ENCODE measurements at places on chromosomes 3 and 15.

DNA sequence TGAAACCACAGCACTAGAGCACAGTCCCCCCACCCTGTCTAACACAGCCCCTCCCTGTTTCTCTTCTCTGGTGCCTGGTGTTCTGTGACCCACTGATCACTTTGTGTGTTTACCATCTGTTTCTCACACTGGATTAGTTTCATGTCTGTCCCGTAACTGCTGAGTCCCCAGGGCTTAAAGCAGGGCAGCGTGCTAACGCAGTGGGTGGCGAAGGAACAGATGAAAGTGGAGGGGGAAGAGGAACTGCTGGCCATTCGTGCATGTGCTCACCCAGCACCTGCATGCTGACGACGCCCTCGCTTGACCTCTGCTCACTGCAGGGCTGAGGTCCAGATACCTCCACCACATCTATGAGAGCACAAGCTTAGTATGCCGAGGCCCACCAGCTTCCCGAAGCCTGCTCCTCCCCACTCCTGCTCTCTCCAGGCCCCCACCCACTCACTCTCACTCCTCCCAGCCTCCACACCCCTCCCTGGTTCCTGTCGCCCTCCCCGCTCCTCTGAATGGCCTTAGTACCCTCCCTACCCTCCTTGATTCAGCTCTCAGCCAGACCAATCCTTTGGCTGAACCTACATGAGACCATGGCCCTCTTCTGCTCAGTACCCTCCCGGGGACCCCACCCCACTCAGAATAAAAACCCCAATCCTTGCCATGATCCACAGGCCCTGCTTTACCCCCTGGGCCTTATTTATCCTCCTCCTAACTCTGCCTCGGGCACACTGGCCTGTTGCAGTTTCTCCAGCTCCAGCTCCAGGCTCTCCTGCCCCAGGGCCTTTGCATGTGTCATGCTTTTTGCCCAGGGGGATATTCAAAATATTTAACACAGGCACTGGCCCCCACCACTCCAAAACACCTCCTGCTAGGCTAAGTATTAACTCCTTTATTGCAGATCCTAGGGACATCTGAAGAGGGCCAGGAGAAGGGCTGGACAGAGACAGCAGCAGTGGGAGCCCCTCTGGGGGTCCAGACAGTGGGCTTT, 15.1 kb upstream of the IQSEC1 start:
- DNase-seq, result no peak

GRCh38 chr15:70240082-70240481, 142.4 kb upstream of the TLE3 start:
- DNase-seq, result no peak

- no peak for DNase-seq
Observed at GRCh38 chr15:99399618-99400017, 148.3 kb downstream of the LRRC28 start.

- DNase-seq, result peak; percentile 36
Observed at GRCh38 chr3:149771652-149772271, 19.5 kb upstream of the COMMD2 start.

DNA sequence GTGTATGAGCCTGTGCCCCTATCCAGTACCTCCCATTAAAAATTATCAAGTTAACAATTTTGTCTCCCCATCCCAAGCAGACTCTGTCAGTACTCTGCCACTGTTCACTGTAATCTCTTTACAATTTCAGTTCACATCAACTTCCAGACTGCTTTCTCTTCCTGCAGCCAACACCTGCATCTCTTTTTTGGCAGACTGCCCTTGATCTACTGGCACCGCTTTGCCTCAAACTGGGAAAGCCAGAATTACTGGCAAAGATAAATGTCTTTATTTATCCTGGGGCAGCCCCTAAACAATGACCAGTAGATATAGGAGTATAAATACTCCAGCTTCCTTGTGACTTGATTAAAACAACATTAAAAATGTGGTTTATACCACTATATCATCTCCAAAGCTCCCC, 494.1 kb downstream of the ZNF385D start:
- no peak for DNase-seq

DNA sequence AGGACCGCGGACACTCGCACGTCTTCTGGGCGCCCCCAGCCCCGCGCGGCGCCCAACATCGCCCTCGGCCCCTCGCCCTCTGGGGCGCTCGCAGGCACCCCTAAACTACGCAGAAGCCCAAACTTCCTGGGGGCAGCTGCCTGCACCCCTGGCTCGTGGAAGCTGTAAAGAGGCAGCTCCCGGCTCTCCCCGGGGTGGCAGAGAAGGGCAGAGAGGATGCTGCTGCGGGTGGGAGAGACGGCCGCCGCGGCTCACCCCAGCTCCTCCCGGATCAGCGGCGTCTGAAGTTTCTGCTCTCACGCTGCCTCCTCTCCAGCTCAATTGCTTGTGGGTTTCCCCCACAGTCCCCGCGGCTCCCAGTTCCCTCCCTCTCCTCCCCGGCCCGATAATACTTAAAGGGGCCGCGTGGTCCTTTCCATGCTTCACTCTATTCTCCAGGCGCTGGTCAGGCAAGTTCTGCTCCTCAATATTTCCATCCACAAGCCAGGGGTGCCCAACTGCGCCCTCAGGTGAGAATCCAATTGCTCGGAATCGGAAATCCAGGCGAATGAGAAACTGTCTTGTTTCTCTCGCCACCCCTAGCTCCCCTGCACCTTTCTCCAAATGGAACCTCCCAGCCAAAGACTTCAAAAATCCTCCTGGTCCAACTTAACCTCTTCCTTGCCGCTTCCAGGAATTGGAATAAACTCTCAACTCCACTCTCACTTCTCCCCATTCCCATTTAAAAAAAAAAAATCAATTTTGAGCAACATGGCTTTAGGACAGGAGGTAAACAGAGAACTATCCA, 748.5 kb downstream of the ROBO1 start:
- peak; percentile 87 for DNase-seq

GRCh38 chr15:73965758-73966113, 26.4 kb downstream of the STOML1 start:
- DNase-seq, result no peak

- DNase-seq, result no peak
Observed at GRCh38 chr3:71309886-71310285, 273.6 kb downstream of the FOXP1 start.

DNA sequence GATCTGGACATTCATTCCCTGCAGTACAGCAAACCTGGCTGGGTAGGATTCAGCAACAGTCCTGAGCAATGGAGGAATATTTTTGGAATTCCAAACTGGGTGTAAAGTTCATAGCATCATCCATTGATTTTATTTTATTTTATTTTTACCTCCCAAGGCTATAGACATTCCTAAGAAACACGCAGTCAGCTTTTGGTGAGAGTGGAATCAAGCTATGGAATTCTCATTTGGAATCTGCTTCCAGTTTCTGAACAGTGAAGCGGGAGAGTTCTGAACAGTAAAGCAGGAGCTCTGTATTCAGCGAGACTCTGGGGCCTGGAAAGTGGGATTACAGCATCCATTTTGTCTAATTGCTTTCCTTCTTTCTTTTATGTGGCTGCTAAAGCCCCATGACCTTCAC, 1.4 kb upstream of the PDZRN3 start:
- DNase-seq, result no peak

GRCh38 chr3:180918542-180918941, 6.1 kb downstream of the FXR1 start:
- no peak for DNase-seq

- DNase-seq, result no peak
Observed at GRCh38 chr15:80957556-80957955, 32.1 kb downstream of the MESD start.

DNA sequence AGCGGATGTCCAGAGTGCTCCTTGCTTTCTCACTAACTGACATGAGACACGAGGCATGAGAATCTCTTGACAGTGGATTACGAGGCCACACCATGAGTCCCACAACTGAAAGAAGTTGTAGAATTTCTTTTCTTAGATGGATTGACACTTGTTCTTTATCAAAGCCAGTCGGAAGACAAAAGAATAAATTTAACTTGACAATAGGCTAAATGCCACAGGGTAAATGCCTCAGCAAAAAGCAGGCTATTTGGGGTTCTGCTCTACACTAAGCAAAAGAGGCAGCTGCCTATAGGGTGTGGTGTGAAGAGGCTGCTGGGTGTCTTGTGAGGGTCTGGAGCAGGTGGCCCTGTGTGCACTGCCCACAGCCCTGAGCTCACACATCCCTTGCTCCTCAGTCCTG, 135.1 kb upstream of the SEMA6D start:
- no peak for DNase-seq

- no peak for DNase-seq
Observed at GRCh38 chr15:67109141-67110034, 44.0 kb downstream of the SMAD3 start.

GRCh38 chr15:74585191-74585590, 30.4 kb upstream of the CLK3 start:
- DNase-seq, result no peak

GRCh38 chr3:107942951-107943749, 147.7 kb downstream of the CD47 start:
- no peak for DNase-seq

GRCh38 chr3:127624063-127624462, 4.9 kb upstream of the PODXL2 start:
- DNase-seq, result no peak

DNA sequence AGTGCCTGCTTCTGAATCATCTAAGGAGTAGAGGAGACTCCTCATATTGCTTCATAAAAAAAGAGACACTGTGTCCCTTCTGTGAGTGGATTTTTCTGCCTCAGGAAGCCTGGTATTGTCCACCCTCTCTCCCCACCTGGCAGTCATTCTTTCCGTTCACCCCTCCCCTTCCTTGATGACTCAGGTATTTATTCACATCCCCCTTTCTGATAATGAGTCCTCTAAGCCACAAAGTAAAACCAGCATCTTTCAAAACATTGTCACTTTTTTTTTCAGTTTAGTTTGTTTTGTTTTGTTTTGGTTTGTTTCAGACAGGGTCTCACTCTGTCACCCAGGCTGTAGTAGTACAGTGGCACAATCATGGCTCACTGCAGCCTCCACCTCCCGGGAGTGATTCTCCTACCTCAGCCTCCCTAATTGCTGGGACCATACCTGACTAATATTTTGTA, 65.2 kb upstream of the UBE2E1 start:
- DNase-seq, result no peak

GRCh38 chr3:51530485-51530884, 8.0 kb upstream of the RAD54L2 start:
- DNase-seq, result no peak

DNA sequence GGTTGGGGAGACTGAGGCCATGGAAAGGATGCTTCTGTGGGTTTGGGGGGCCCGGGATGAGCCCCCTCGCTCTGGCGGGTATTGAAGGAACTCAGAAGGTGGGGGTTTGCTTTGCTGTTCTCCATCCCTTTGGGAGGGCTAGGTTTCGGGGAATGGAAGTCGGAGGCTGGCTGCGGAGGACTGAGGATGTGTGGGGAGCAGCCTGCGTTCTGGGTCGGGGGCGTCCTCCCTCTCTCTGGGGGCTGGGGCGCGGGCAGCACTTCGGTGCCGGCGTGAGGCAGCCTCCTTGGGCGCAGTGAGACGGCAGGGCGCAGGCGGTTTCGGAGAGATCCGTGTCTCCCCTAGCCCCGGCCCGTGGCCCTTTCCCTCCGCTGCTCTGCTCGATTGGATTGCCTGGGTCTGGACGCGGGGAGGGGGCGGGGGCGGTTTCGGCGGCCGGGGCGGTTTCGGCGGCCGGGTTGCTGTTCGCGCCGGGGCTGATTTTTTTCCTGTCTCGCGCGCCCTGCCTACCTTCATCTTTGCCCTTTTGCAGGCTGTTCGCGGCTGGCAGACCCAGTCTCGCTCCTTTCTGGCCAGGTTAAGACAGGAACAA, 1.4 kb downstream of the PTPRG start:
- DNase-seq, result no peak

GRCh38 chr3:188292827-188293226, 138.9 kb downstream of the LPP start:
- no peak for DNase-seq

- DNase-seq, result no peak
Observed at GRCh38 chr3:131007782-131008181, 18.8 kb downstream of the ASTE1 start.

GRCh38 chr15:55627730-55628368, 39.7 kb upstream of the PYGO1 start:
- DNase-seq, result no peak

DNA sequence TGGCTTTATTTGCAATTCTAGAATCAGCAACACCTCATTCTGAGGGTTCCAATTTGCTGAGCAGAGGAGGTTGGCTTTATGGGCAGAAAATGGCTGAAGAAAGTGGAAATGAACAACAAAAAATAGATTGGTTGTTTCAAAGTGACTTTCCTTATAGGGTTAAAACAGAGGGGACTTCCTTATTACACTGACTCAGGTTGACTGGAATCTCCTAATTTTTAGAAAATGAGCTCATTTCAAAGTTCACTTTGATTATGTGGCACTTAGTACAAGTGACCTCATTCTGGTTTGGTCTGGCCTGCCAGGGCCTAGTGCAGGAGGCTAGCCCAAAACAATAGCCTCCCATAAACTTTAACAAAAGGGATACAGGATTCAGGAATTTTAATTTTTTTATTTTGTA, 41.4 kb downstream of the NFKBIZ start:
- no peak for DNase-seq

GRCh38 chr15:62515696-62516395, 350.8 kb upstream of the C2CD4B start:
- no peak for DNase-seq

DNA sequence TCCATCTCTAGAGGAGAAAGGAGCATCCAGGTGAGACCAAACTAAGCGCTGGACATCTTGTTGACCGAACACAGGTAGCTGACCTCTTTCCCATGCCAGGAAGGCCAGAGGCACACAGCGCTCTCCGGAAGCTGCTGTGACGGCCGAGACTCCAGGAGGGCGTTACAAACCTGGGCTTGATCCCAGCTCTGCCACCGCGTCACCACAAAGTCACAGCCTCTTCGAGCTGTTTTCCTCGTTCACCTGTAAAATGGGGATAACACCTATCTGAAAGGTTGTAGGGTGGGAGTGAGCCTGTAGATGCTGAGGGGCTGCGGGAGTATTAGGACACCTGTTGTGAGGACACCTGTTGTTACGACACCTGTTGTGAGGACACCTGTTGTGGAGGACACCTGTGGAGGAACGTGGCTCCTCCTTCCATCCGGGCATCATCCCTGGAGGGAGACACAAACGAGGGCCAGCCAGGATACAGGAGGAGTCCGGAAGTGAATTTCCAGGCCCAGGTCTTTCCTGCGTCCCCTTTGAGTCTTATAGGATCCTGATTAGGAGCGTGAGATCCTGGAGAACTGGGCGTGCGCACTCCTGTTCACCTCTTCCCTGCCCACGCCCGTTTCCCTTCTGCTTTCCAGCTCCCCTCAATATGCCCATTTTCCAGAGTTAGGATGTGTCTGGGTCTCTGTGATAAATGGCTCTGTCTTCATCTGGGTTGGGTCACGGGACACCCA, 2.3 kb upstream of the MUC4 start:
- DNase-seq, result no peak

DNA sequence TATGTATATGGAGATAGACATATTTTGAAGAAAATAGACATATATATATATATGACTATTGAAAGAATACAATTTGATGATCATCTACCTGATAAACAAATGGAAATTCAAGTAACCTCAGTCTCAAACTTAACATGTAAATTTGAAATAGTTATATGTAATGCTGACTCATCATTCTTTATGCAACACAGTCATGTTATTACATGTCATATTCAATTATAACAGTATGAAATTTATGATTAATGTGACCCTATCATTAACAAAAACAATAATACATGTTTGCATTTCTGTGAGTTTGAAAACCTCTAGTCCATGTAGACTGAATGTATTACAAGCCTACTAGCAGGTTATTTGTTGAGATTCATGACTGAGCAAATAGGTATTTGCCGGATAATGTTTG, 204.1 kb downstream of the CADM2 start:
- DNase-seq, result no peak

GRCh38 chr3:183178833-183179549, 16.5 kb upstream of the LAMP3 start:
- DNase-seq, result no peak
